LoVo (cell line): ENCODE measurements at places on chromosomes 16 and 17.

DNA sequence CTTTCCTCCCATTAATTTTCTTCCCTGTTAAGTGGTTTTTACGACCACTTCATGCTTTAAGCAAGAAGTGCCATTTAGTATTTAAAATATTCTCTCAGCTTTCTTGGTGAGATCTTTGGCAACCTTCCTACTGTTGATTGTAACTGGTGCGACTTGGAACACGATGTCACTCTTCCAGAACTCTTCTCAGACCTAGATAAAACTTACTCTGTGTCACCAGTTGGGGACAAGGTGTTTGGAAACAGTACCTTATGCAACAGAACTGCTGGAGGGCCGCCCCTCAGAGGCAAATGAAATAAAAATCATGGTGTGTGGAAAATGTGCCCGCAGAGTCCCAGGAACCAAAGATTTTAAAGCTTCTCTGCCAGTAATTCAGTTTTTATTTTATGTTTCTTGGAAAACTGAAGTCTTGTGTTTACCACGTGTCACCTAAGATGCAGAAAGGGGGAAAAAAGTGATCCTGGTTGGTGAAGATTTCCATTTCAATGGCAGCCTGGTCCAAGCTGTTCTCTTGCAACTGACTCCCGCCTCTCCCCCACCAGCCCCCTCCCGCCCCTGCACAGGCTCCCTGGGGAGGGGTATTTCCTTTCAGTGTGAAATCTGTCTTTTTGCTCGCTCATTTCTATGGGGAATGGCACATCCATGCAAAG lies 7.2 kb upstream of the HSD11B2 start:
- no peak for DNase-seq

DNA sequence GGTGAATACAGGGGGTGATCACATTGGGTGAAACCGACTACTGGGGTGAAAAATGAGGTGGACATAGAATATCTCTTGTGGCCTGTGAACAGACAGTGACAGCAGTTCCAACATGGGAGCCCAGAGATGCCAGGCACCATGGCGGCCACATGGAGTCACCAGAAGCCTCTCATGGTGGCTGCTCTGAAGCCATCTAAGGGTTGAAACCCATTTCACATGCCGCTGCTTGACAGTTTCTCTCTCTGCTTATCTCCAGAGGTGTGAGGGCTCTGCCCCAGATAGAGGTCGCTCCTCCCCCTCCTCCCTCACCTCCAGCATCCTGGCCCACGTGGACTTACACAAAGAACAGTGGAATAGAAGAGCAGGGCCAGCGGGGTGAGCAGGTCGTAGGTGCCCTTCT lies 37.9 kb upstream of the PIK3R6 start:
- DNase-seq, result no peak

- DNase-seq, result no peak
These were observed 5.8 kb downstream of the SEPHS2 start for GRCh38 chr16:30439720-30440348.

- peak; percentile 9 for DNase-seq
These were observed 188.4 kb upstream of the NLRP1 start for GRCh38 chr17:5772720-5773119.

DNA sequence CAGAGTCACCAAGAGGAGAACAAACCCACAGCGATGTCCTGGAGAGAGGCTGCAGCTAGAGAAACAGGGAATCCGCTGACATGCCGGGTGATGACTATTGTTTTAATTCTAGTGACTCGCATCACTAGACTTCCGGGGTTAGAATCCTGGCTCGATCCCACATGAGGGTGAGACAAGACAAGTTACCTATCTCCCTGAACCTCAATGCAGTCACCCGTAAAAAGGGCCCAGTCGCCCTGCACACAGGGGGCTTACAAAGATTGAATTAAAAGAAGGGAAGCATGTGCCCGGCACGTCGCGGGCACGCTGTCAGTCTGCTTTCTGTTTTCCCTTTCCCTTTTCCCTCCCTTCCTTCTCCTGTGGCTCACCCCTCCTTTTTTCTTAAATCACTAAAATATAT lies 212.9 kb upstream of the FOXF1 start:
- DNase-seq, result no peak

DNA sequence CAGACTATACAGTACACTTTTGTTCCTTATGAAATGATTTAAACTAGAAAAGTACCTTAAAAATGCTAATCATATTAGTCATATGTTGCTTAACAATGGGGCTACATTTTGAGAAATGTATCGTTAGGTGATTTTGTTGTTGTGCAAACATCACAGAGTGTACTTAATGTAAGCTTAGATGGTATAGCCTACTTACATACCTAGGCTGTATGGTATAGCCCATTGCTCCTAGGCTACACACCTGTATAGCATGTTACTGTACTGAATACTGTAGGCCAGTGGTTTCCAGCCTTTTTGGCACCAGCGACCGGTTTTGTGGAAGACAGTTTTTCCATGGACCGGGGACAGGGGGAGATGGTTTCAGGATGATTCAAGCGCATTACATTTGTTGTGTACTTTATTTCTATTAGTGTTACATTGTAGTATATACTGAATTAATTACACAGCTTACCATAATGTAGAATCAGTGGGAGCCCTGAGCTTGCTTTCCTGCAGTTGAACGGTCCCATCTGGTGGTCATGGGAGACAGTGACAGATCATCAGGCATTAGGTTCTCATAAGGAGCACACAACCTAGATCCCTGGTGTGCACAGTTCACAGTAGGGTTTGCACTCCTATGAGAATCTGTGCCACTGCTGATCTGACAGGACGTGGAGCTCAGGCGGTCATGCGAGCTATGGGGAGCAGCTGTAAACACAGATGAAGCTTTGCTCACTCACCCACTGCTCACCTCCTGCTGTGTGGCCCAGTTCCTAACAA lies 35.0 kb upstream of the MRC2 start:
- no peak for DNase-seq

GRCh38 chr17:48143629-48144028 lies 36.1 kb downstream of the SNX11 start:
- DNase-seq, result no peak

DNA sequence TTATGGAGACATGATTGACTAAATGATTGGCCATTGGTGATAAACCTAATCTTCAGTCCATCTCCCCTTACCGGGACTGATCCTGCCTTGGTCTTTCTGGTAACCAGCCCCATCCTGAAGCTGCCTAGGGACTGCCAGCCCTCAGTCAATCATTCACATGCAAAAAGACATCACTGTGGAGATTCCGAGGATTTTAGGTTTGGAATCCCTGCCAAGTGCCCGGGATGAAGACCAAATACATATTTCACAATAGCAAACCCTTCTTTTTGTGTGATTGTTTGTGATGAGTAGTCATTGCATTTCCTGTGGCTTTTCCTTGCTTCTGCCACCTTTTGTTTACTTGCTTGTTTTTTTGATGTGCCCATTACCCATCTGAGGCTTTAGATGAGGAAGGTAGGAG lies 44.0 kb downstream of the EPN2 start:
- DNase-seq, result no peak

- no peak for DNase-seq
These were observed 43.6 kb upstream of the YPEL2 start for GRCh38 chr17:59287891-59288290.

GRCh38 chr16:58152246-58152868 lies 23.2 kb upstream of the CFAP20 start:
- no peak for DNase-seq

DNA sequence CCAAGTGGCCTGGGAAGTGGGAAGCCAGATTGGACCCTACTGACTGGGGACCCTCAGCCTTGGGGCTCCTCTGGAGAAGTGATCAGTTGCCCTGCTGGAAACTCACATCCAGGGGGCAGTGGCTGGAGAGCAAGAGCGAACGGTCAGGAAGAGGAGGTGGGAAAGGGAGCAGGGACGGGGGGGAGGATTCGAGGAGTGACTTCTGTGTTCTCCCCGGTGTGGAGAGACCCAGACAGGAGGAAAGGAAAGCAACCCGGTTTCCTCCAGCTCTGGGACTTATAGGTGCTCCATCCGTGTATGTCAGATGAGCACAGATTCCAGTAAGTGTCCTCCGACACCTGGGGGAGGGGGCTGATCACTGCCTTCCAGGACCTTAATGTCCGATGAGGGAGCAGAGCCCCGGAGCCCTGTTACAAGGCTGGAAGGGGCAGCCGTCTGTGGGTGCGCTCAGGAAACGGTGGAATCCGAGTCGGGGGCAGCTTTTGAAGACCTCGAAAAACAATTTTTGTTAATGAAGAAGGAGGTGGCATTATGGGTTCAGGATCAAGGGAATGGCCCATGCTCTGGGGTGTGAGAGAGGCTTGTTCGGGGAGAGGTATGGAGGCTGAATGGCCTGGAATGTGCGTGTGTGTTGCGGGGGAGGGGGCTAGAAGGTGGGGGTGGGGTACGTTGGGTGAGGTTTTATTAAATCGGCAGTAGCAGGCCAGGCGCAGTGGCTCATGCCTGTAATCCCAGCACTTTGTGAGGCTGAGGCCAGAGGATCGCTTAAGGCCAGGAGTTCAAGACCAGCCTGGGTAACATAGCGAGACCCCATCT lies 34.8 kb upstream of the NDRG4 start:
- DNase-seq, result no peak

DNA sequence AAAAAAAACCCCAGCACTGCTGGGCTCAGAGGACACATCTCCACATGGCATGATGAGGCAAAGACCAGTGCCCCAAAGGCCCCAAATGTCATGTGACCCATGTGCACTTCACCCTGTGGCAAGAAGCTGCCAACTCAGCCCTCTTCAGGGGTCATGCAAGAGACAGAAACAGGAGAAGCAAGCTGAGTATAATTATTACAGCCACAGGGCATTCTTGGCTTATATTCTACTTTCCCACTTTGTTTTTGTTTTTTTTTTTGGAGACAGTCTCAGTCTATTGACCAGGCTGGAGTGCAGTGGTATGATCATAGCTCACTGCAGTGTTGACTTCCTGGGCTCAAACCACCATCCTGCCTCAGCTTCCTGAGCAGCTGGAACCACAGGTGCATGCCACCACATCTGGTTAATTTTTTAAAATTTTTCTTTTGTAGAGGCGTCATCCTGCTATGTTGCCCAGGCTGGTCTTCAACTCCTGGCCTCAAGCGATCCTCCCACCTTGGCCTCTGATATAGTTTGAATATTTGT lies 32.7 kb upstream of the LITAF start:
- no peak for DNase-seq

DNA sequence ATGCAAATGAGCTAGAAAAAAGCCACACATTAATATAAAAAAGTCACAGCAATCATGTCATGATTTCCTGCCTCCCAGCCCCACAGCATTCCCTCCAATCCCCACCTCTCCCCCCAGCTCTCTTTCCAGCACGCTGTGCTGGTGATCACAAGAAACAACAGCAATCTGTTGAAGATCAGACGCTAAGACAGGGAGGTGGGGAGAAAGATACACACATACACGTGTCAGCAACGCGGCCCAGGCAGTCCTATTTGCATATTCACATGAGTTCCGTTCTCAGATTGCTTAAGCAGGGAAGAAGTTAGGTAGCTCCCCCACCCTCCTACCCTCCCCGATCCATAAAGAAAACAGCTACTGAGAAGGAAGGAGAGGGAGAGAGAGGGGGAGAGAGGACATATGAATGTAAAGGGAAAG lies 405.5 kb upstream of the PSMD7 start:
- DNase-seq, result no peak

GRCh38 chr17:82236142-82236971 lies 7.5 kb downstream of the SLC16A3 start:
- DNase-seq, result no peak

DNA sequence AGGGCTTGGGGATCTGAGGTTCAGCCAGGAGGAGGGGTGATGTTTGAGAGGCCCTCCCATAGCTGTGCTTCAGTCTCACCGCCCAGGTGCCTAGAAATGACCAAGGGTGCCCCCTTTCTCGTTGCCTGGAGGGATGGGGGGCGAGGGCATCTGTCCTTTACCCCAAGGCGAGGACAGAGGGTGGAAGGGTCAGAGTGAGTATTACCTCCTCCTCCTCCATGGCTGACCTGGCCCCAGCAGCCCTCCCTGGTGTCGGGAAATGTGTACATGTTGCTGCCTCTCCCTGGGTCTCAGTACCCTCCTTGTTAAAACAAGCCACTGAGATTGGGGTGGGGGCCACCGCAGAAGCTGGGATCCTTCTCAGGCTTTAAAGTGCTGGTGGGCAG lies 2.4 kb downstream of the NECAB2 start:
- no peak for DNase-seq

- no peak for DNase-seq
These were observed 18.5 kb downstream of the CCDC42 start for GRCh38 chr17:8725881-8726876.

DNA sequence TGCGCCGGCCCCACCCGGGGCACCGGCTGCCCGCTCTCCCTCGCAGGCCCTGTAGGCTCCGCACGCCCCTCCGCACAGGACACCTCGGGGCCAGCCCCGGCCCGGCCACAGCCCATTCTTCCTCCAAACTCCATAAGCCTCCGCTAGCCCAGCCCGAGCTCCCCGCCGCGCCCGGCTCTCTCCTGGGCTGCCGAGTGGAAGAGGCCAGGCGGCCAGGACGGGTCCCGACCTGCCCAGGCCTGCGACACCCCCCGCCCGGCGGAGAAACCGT lies 397 bp downstream of the NCOR1 start:
- no peak for DNase-seq

DNA sequence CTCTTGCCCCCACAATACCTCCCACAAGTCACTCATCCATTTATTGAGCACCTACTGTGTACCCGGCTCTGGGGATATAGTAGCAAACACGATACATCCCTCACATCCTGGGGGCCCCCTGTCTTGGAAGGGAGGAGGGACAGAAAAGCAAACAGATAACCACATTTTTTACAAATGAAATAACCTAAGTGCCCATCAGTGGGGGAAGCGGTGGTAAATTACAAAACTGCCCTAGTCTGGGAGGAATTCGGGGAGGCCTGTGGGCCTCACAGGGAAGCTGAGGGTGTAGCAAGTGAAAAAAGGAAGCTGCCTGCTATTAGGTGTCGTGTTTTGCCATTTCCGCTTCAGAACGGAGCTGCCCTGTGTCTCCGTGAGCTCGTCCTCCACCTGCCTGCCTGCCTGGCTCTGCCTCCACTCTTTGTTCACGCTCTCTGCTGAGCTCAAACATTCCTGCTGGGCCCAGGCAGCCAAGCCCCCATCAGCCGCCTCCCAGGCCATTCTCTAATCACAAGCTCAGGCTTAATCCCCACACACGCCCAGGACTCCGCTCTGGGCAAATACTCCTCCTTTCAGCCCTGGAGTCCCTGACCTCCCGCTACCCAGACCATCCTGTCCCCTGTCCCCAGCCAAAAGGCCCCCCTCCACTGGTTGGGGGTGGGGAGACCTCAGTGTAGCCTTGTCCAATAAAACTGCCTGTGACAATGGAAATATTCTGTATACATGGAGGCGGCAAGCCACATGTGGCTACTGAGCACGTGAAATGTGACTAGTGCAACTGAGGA lies 10.2 kb upstream of the SEC14L5 start:
- no peak for DNase-seq

DNA sequence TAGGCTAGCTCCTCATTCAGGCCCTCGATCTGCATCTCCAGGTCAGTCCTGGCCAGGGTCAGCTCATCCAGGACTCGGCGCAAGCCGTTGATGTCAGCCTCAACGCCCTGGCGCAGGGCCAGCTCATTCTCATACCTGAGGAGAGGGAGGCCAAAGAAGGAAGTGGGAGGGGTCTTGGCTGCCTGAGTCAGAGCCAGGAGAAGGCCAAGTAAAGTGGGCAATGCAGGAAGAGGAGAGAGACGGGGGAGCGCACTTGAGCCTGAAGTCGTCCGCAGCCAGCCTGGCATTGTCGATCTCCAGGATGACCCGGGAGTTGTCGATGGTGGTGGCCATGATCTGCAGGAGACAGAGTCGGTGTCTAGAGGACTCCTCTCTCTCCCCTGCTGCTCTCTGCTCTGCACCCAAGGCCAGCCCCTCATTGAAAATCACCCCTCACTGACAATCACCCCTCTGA lies 1.8 kb downstream of the KRT15 start:
- no peak for DNase-seq

- no peak for DNase-seq
These were observed 9.9 kb downstream of the SLC5A10 start for GRCh38 chr17:18961634-18962493.
